ENCODE measurements at places on chromosomes 11 and 22.

GRCh38 chr22:37803195-37803638, 4.5 kb upstream of the GCAT start:
- DNase-seq: no peak

GRCh38 chr11:26842478-26843282, 120.8 kb upstream of the SLC5A12 start:
- peak; percentile 87 for DNase-seq

- DNase-seq: peak; percentile 53
Measured at GRCh38 chr11:118889797-118890196, 6.1 kb downstream of the CXCR5 start.

GRCh38 chr22:21856868-21857267, 10.6 kb downstream of the MAPK1 start:
- DNase-seq: no peak

DNA sequence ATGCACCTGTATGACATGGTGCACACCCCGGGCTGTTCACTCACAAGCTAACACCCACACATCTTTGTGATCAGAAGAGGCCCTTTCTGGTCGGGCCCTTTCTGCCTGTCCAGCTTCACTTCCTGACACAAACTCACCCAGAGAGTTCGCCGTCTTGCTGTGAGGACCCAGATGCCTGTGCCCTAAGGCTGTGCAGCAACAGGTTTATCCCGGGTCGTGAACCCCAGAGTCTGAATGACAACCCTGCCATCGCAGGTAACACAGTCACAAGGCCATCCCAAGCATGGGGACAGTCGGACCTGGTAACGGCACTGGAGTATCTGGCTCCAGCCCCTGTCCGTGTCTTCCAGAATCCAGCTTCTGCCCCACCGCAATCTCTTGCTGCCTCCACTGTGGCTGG, 235.1 kb downstream of the BUD13 start:
- no peak for DNase-seq

- DNase-seq: no peak
Measured at GRCh38 chr11:60150279-60150678, 32.6 kb downstream of the MS4A6A start.

DNA sequence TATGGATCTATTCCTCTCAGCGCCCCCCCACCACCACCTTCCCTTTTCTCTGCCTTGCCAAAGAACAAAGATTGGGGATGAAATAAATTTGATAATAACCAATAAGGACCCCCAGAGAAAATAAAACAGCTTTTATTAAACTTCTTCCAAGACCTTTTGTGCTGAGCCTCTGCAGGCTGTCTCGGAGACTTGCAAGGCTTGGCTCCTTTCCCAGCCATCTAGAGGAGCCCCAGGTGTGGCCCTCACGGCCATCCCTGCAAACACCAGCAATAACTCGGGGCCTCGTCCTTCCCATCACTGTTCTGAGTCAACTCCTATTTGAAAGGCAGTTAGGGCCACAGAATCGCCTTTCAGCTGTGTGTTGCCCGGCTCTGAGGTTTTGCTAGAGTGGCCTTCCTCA, 51.2 kb upstream of the LMO1 start:
- no peak for DNase-seq

GRCh38 chr22:30627471-30627870, 8.1 kb upstream of the SLC35E4 start:
- DNase-seq: no peak

- DNase-seq: no peak
Measured at GRCh38 chr11:86066657-86067008, 2.3 kb downstream of the PICALM start.

DNA sequence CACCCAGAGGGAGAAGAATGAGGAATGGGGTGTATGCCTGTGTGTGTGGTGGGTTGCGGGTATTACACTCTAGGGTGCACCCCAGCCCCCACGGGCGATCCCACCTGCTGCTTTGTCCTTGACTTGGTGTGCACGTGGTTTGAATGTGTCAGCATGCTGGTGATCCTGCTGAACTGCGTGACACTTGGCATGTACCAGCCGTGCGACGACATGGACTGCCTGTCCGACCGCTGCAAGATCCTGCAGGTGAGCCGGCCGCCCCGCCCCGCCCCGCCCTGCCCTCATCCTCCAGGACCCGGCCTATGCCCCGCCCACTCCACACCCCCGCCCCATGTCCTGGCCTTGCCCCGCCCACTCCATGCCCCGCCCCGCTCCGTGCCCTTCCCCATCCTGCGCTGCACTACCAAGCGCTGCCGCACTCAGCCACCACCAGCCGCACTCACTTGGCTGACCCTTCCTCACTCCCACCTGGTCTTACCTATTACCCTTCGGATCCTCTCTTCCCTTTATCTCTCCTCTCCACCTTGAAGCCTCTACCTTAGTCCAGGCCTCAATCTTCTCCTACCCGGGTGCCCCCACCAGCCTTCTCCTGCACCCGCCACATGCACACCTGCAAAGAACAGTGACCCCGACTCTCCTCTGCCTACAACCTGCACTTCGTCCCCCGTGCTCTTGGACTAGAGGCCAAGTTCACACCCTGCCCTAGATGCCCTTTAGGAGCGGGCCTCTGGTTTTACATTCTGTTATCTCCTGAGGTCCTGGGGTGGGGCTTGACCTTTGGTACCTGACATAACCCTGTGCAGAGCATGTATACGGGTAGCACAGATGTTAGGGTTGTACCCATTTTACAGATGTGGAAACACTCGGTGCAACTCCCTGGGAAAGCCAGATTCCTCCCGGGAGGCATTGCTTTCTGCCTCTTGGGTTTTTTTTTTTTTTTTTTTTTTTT, 27.7 kb downstream of the CACNA1I start:
- no peak for DNase-seq

DNA sequence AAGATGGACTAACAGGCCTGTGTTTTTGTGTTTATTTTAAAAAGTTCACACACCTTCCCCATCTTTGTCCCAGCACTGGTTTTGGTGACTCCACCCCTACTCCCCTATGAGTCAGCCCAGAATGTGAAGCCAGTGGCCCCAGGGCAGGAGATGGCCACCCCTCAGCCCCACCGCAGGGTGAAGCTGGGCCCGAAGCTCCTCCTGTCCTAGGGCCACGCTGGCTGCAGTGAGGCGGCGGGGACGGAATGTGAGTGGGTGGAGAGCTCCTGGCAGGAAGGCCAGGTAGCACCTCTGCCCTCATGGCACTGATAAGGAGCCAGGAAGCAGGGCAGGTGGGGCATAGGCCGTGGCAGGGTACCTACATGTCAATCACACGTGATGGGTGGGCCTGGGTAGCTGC, 39.9 kb downstream of the SGSM3 start:
- no peak for DNase-seq

DNA sequence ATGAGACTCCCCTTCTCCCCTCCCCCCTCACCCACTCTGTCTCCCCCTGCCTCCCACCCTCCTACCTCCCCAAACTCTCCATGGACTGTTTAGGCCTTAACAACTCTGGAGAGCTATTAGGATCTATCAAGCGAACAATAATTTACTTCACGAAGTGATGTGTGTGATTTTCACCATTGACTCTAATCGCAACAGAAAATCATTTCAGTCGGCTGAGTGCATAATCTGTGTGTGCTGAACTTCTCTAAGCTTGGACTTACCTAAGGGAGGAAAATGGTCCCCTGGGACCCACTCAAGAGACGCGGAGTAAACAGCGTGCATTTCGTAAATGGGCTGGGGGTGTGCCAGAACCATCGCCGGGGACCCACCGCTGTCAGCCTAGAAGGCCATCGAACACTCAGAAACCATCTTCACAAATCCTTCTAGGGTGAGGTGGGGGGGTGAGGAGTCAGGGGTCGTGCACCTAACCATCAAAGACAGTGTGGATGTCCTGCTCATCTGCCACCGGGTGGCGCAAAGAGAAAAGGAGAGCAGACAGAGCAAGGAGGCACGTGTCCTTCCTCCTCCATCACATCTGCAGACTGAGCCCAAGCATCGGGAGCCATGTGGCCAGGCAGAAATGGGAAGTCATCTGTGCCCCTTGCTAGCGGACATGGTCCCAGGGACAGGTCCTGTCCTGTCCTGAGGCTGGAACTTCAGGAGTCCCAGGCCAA, 62.1 kb upstream of the NUP50 start:
- DNase-seq: peak; percentile 56
